ENCODE measurements at places on chromosomes 16 and 17.

DNA sequence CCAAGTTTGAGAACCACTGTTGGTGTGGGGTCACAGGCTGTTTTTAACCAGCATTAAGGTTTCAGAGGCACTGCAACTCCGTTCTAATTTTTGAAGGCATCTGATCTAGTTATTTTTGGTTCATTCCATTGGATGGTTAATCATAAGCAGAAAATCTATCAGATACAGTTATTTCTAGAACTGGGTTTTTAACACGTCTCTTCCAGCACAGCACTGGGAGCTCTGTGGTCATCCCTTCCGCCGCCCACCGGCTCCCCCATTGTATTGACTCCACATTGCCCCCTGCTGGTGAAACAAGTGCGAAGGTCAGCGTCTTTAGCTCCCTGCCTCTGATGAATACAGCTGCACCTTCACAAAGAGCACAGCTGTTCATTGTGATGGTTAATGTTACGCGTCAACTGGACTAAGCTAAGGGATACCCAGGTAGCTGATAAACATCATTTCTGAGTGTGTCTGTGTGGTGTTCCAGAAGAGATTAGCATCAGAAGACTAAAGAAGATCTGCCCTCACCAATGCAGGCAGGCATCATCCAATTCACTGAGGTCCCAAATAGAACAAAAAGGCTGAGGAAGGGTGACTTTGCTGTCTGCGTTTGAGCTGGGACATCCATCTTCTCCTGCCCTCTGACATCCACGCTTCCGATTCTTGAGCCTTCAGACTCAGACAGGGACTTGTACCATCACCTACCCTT lies 8.5 kb downstream of the CCL18 start:
- DNase-seq, result peak; percentile 92

- DNase-seq, result no peak
Measured at GRCh38 chr16:23528644-23529310, 18.5 kb upstream of the GGA2 start.

GRCh38 chr16:84825896-84826557 lies 6.2 kb downstream of the CRISPLD2 start:
- DNase-seq, result no peak

GRCh38 chr16:56672761-56673536 lies 3.3 kb downstream of the MT1H start:
- no peak for DNase-seq

DNA sequence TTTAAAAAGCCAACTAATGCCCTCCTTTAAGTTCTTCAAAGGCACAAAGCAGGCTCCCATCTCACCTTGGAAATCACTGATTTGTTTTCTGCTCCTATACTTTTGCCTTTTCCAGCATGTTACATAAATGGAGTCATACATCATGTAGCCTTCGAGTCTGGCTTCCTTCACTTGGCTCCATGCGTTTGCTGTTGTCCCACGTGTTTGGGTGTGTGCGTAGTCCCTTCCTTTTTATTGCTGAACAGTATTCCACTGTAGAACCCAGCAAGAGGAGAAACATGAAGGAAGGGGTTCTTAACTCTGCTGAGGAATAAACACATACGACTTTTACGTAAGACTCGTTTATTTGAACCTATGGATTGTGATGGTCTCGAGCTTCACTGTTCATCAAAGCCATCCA lies 82.0 kb downstream of the GPRC5B start:
- DNase-seq, result no peak

DNA sequence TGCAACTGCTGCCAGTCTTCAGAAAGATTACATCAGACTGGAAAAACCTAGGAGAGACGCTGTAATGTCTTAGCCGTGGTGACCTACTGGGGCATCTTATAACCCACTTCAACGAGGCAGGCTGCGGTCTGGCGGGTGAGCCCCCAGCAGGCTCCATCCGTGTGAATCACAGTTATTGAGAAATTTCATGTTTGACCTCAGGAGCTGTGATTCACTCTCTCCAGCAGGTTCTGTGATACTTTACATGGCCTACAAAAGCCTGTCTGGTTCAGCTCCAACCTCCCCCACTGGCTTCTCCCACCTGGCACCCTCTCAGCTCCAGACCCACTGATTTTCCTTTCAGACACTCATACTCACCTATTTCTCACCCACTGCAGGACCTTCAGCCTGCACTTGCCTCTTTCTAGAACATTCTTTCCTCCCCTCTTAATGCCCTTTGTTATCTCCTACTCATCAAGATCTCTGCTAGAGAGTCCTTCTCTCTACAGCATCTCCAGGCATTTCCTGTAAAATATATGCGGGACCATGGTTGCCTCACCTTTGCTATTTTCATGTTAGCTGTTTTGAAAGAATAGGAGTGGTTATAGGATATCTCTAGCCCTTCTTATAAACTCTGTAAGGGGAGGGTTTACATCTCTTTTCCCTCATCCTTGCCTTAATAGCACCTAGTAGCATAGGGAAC lies 227.9 kb downstream of the MAF start:
- DNase-seq, result peak; percentile 62

- no peak for DNase-seq
Measured at GRCh38 chr16:70803319-70803718, 2.4 kb upstream of the VAC14 start.

- DNase-seq, result no peak
Measured at GRCh38 chr16:68790130-68790761, 53.1 kb upstream of the TANGO6 start.

DNA sequence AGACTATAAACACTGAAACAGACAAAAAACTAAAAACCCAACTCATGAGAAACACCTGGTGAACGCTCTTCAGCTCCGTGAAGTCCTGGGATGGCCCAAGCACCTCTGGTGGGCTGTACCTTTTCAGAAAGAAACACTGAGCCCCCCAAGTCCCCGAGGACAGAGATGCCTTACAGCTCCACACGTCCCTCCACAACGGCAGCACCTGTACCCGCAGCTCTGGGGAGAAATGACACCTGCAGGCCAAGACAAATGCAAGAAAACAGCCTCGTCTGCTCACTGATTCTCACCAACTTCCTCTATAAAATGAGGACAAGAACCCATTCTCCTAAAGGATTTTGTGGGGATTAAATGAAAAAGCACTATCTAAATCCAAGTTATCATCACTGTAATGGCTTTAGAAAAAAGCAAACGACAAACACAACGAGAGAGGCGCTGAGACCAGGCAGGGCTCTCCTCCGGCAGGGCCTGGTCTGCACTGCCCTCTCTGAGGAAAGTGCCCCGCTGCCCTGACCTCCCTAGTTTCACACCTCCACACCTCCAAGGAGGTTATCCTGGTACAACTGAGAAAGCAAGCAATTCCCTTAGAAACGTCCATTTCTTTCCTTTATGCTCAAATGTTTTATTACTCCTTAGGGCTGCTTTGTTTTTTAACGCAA lies 114.9 kb downstream of the ZNF778 start:
- no peak for DNase-seq

- DNase-seq, result no peak
Measured at GRCh38 chr17:35076874-35077273, 13.4 kb upstream of the RFFL start.

DNA sequence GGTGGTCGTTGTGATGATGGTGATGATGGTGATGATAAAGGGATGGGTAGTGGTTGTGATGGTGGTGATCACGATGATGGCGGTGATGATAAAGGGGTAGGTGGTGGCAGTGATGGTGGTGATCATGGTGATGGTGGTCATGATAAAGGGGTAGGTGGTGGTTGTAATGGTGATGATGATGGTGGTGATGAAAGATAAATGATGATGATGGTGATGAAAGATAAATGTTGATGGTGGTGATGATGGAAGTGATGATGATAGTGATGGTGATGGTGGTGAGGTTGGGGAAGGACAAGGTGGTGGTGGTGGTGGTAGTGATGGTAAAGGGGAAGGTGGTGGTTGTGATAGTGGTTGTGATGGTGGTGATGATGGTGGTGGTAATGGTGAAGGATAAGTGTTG lies 13.9 kb downstream of the CDH5 start:
- no peak for DNase-seq

GRCh38 chr16:57386381-57386951 lies 14.2 kb downstream of the CX3CL1 start:
- no peak for DNase-seq

DNA sequence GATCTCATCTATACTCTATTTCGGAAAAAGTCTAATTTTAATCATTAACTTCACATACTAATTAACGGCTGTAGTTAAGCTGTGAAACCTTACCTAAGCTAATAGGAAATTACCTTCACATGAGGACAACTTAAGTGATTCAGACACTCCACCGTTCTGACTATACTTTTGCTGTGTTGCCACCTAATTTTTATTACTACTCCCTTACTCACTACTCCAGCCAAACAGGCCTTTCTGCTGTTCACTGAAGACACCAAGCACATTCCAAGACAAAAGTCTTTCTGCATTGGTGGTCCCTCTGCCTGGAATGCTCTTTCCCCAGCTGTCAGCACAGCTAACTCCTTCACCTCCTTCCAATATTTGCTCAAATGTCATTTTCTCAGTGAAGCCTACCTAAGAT lies 1.3 kb downstream of the CMTR2 start:
- no peak for DNase-seq

DNA sequence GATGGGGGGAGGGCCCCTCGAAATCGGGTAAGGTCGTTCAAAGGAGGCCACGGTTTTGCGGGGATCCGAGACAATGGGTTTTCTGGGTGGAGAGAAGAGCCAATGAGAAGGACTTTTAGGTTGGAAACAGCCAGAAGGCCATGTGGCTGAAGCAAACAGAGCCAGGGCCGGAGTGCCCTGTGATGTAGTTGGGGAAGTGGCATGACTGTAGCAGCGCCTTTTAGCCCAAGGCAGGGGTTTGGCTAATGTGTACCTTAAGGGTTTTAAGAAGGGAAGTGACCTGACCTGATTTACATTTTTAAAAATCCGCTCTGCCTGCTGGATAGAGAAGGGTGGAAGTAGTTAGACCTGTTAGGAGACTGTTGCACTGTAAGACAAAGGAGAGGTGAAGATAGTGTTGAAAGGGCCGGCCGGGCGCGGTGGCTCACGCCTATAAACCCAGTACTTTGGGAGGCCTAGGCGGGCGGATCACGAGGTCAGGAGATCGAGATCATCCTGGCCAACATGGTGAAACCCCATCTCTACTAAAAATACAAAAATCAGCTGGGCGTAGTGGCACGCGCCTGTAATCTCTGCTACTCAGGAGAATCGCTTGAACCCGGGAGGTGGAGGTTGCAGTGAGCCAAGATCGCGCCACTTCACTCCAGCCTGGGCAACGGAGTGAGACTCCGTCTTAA lies 1.0 kb downstream of the LYRM1 start:
- peak; percentile 43 for DNase-seq

DNA sequence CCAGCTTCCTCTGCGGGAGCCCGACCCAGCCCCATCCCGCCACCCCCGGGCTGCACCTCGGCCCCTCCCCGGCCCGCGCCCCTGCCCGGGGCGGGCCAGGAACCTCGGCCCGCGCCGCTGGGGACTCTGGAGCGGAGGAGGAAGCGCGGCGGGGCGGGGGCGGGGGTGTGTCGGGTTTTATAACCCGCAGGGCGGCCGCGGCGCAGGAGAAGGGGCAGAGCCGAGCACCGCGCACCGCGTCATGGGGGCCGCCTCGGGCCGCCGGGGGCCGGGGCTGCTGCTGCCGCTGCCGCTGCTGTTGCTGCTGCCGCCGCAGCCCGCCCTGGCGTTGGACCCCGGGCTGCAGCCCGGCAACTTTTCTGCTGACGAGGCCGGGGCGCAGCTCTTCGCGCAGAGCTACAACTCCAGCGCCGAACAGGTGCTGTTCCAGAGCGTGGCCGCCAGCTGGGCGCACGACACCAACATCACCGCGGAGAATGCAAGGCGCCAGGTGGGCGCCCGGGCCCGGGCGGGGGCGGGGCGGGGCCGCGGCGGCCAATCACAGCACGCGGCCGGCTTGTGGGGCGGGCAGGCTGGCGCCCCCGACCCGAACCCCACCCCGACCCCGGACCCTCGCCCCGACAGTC lies at the start of gene ACE:
ACE (plus strand) TSS at position 208 of the 626 bp plus-strand sequence; CDS start at position 242, 34 bp downstream.
- DNase-seq, result peak; percentile 42

DNA sequence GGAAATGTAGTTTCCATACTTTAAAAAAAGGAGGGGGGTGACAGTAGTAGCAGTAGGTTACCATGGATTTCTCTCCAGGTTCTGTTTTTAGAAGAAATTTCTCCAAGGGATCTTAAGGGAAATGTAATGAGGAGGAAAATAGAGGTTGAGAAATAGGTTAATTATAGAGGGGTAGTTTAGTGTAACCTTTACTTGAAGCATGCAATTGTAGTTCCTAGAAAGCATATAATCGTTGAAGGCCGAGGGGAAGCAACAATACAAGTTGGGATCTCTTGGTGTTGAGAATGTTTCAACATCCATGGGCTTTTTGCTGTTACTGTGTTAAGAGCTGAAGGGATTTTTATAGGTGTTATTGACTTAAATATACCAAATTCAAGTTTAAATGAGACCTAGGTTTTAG lies 25.1 kb downstream of the TNRC6A start:
- no peak for DNase-seq

DNA sequence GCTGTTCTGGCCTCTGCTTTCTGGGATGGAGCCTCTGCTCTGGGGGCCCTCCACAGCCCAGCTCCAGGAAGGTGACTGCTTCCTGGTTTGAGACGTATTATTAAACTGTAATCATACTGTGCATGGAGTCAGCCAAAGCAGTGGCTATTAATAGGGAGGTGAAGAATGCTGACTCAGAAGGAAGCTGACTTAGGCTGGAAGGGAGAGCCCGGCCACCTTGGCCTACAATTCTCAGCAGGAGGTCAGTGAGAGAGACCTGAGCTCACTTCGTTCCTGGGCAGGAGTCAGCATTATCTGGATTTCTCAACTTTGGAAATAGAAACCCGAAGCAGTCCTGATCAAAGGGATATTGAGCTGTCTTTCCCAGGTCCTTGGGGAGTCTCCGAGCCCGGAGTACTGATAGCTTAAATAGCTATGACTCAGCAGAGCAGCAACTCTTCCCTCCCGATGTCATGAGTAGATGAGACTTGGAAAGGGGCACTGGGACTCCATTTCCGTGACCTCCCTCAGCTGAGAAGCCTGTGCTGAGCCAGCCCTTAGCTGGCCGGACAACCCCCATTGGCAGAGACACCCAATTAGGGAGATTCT lies 91.8 kb downstream of the YPEL2 start:
- no peak for DNase-seq

DNA sequence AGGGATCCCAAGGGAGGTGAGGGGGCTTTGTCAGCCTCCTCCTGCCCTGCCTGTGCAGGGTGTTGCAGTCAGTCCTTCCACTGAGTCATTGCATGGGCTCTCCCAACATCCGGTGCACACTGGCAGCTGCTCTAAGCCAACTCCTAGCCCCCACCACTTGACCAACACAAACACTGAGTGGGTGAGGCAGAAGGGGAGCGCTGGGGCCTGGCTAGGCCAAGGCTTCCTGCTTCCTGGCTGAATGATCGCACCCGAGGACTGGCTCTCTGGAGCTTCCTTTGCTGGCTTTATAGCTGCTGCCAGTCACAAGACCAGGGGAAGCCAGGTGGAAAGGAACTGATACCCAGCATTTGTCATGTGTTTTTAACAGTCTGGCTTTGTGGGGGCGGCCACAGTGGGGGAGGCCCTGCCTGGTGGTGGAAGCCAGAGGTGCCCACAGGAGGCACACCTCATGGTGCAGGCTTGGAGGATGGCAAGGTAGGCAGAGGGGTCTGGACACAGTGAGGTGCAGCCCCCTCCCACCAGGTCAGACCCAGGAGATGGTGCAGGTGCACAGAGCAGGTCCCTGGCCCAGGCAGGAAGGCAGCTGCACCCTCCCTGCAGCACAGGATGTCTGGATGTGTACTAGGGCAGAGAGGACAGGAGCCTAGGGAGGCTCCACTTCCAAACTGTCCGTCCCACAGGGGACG lies 6.8 kb downstream of the MPG start:
- peak; percentile 87 for DNase-seq

- no peak for DNase-seq
Measured at GRCh38 chr17:4507361-4508111, 8.9 kb downstream of the SPNS2 start.

- peak; percentile 33 for DNase-seq
Measured at GRCh38 chr16:3183445-3184139, 4.4 kb upstream of the OR1F1 start.

All from activated CD4-positive, alpha-beta T cell treated with anti-CD3 and anti-CD28 coated beads, Interleukin-10, Interleukin-2, amounts not matched to agents 100 ng/mL and 50 ng/mL, durations not matched to agents 16 hours and 8 hours (primary cell).